ENCODE measurements at places on chromosomes 2 and 18.
A peak's percentile ranks its signal among the peaks of the same experiment; 100 is the strongest.

GRCh38 chr2:70626254-70626990 lies 72.8 kb upstream of the TGFA start:
- no peak for DNase-seq

- no peak for DNase-seq
Observed at GRCh38 chr2:15835991-15836688, 104.2 kb upstream of the MYCN start.

GRCh38 chr2:166700079-166700478 lies 188.2 kb upstream of the XIRP2 start:
- DNase-seq = no peak

GRCh38 chr18:76483780-76484179 lies 11.3 kb downstream of the ZNF516 start:
- no peak for DNase-seq

- no peak for DNase-seq
Observed at GRCh38 chr2:211033765-211034164, 477.4 kb downstream of the CPS1 start.

GRCh38 chr2:503288-503999 lies 173.8 kb downstream of the TMEM18 start:
- no peak for DNase-seq

- no peak for DNase-seq
Observed at GRCh38 chr2:237896956-237897355, 37.5 kb downstream of the RAMP1 start.

- DNase-seq = no peak
Observed at GRCh38 chr18:38077229-38077628, 511.6 kb upstream of the CELF4 start.

DNA sequence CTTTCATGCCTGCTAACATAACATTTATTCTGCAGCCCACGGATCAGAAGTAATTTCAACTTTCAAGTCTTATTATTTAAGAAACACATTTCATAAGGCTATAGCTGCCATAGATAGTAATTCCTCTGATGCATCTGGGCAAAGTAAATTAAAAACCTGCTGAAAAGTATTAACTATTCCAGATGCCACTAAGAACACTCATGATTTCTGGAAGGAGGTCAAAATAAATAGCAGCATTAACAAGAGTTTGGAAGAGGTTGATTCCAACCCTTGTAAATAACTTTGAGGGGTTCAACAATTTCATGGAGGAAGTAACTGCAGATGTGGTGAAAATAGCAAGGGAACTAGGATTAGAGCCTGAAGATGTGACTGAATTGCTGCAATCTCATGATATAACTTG lies 77.6 kb downstream of the CCDC148 start:
- no peak for DNase-seq

- no peak for DNase-seq
Observed at GRCh38 chr2:191213333-191213732, 31.9 kb upstream of the MYO1B start.

- DNase-seq = no peak
Observed at GRCh38 chr2:123928358-123928757, 96.7 kb upstream of the CNTNAP5 start.

DNA sequence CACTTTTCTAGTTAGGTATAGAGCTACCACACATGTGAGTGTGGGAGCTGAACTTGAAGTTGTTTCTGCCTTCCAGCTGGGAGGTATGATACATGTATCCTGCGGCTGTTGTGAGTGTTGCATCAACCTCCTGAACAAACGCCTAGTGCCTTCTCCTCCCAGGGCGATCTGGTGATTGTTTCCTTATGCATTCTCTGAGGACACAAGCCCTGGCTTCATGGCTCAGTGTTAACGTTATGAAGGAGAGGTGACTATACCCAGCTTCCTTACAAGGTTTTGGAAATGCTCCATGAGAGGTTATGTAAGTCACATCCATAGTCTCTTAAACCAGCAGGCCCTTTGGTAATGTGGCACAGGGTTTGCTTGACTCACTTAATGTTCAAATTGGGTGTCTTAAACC lies 64.9 kb downstream of the SPRED2 start:
- peak; percentile 39 for DNase-seq

GRCh38 chr2:9971105-9971818 lies 19.8 kb downstream of the GRHL1 start:
- DNase-seq = no peak

- DNase-seq = no peak
Observed at GRCh38 chr2:195608768-195609454, 48.1 kb upstream of the SLC39A10 start.

DNA sequence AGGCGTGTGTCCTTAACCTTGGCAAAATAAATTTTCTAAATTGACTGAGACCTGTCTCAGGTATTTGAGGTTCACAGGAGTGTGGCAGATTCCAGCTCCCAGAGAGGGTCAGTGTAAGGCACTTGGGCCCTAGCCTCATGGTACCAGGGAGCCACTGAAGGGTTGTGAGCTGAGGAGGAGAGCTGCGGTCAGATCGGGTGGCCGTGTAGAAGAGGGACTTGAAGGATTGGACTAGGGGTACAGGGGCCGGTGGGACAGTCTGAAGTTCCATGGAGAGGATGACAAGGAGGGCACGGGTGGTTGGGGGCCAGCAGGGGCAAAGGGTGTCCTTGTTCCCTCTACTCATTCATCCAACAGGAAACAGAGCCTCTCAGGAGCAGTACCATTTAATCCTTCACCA lies 327.0 kb upstream of the HS6ST1 start:
- no peak for DNase-seq

DNA sequence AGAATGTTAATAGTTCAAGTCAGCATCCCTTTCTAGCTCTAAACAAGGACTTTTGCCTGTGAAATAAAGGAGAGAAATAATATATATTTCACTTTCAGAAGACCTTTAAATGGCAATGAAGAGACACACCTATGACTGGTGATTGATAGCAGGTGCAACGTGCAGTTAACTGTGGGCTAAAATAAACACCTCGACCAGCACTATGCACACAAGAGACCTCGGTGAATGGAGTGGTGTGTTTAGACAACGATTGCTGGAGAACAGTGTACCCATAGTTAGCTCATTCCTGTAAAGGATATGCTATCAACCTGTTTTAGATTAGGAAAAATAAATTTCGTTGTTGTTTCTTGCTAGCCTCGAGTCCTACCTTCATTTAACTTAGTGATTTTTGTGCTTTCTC lies 143.4 kb downstream of the NR4A2 start:
- no peak for DNase-seq

DNA sequence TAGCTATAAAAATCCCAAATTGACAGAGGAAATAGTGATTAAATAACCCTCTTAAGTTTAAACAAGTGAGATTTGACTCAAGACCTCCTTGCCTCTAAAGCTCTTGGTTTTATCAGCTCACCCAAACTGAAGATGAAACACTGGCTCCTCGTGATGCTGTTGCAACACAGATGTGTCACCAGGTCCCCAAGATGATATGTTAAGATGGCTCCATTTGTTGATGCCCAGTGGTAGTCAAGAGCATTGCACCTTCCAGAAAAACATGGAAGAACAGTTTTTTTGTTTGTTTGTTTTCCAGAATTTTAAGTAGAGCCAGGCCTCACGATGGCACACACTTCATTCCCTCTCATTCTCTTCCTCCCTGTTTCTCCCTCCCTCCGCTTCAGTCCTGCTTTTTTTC lies 399.8 kb downstream of the TXNL1 start:
- no peak for DNase-seq
